NCI-H1417 treated with DMSO at 0.1 percent for 48 hours (cell line): ENCODE measurements at places on chromosomes 6 and 20.

DNA sequence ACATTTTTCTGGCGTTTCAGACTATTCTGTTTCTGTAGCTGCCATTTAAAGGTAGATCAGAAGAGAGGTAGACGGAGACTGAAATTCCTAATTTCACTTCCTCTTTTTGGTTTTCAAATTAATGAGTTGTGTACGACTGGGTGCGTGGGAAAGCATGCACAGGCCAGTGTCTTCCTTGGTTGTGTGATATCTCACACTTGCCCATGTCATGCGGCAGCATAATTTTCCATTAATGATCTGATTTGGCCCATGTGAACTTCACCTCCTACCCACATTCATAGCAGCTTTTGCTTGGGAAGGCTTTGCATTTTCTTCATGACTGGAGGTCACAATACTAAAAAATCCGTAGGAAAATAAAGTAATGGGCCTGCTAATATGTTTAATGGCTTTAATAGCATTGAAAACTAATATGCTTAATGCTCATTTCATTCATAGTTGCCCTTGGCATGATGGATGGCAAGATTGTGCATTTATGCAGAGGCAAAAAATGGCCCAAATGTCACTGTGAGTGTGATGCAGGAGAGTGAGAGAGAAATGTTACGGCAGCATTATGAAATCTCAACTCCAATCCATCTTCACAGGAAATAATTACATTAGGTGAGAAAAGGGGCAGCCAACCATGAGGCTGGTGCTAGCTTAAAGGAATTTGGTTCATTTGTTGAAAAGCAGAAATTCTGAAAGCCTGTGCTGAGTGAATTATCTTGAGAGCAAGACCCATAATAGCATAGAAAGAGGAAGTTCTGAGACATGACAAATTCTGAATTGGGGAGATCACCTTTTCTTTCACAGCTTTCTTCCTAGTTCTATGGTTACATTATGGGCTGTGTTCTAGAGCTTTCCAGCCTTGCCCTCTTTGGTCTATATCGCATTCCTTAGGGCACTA is 69.0 kb upstream of the UST start:
- DNase-seq, result no peak

- no peak for DNase-seq
Measured at GRCh38 chr20:51275826-51276225, 252.9 kb upstream of the KCNG1 start.

- DNase-seq, result no peak
Measured at GRCh38 chr20:43189554-43190331, at the start of gene PTPRT. Gene PTPRT (minus strand): TSS chr20:43189906. CDS start chr20:43189733, 173 bp downstream.

- DNase-seq, result no peak
Measured at GRCh38 chr20:49303065-49303552, 25.3 kb upstream of the ZNFX1 start.

DNA sequence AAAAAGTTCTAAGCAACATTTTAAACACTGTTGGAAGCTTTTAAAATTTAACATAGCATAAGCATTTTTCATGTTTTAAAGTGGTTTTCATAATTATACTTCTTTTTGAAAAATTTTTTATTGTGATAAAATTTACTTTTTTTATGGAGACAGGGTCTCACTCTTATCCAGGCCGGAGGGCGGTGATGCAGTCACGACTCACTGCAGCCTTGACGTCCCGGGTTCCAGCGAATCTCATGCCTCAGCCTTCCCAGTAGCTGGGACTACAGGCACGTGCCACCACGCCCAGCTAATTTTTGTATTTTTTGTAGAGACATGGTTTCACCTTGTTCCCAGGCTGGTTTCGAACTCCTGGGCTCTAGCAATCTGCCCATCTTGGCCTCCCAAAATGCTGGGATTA is 46.1 kb upstream of the TULP4 start:
- no peak for DNase-seq

- DNase-seq, result no peak
Measured at GRCh38 chr20:63864545-63864977, 509 bp upstream of the TPD52L2 start.

GRCh38 chr6:167712731-167713475 is 113.8 kb upstream of the AFDN start:
- no peak for DNase-seq

DNA sequence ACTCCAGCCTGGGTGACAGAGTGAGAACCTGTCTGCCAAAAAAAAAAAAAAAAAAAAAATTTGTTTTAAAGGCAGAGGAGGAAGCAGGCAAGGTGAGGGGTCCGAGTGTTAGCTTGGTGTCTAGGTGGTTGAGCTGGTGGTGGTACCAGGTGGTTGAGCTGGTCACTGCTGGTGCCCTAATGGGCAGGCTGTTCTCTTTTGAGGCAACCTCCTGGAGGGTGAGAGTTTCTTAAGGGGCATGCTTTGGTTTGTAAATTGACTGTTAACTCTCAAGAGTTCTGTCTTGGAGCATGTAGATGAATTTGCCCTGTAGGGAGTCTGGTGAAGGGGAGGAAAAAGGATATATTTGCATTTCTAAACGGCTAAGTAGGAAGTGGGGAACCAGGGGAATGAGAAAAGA is 52.7 kb downstream of the BANF2 start:
- no peak for DNase-seq

GRCh38 chr6:47145212-47145611 is 103.1 kb upstream of the ADGRF1 start:
- no peak for DNase-seq

DNA sequence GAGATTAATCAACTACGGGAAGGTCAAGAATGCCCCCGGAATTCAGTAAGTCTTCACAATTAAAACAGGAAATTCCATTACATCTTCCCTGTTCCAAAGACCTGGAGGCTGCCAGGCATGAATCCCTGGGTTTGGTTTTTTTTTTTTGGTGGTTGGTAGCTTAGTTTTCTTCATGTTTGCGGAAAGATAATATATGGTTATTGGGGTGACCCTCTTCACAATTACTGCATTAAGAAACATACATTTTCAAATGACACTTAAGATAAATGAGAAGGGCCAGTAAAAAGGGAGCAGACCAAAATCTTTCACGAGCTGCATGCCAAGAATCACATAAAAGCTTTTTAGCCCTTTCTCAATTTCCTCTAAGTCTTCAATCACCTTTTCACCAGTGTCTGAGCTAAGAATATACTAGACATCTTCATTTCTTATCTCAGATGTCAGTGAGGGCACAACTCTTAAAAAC is 64.0 kb downstream of the KIF13A start:
- DNase-seq, result no peak

DNA sequence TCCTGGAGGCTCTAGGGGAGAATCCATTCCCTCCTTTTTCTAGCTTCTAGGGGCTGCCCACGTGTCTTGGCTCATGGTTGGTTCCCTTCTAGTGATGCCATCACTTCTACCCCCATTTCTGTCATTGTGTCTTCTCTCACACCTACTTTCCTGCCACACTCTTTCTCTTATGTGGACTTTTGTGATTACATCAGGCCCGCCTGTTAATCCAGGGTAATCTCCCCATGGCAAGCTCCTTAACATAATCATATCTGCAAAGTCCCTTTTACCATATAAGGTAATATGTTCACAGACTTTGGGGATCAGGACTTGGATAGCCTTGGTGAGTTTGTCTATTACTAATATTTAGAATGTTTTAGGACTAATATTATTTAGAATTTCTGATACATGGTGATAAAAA is 111.9 kb downstream of the DNAH8 start:
- DNase-seq, result no peak

DNA sequence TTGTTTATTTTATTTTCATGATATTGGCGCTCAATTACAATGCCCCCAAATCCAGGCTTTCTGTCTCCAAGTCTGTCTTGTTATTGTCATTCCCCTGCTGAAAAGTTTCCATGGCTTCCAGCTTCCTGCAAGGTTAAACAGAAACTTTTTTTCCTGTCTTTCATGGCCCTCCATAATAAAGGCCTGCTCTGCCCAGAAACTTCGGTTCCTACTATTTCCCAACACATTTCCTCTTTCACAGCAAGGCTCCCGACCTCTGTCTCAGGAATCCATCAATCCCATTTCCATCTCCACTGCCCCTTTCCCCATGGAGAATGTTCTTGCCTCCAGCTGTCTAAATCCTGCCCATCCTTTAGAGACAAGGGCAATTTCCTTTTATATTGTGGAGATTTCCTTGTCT is 365.2 kb upstream of the JARID2 start:
- DNase-seq, result no peak

- no peak for DNase-seq
Measured at GRCh38 chr6:268394-268935, 23.8 kb upstream of the DUSP22 start.

- DNase-seq, result no peak
Measured at GRCh38 chr20:50885068-50885467, 46.2 kb downstream of the ADNP start.

GRCh38 chr6:134868812-134869211 is 81.1 kb downstream of the ALDH8A1 start:
- no peak for DNase-seq

DNA sequence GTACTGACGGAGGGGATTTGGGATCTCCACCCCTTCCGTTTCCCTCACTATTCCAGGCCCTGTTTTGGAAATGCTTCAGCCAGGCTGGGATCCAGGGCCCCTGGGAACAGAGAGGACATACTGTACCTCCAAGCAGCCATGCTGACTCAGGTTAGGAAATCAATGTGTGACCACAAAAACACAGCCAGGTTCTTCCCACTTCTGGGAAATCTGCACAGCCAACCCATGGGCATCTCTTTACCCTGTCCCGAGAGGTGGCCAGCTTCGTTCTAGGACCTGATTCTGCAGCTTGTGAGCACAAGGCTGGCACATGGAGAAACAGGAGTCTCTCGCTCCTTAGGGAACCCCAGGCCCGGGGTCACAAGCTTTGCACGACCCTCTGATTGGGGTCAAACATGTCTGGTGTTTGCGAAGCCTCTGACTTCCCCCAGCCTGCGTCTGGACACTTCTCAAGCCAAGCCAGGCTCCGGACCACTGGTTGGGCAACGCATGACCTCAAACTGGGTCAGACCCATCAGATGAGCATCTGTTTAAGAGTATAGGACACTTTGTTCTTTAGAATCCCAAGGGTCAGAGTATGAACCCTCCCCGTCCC is 8.3 kb upstream of the TTPAL start:
- no peak for DNase-seq
